ENCODE measurements at places on chromosomes 6 and 20.

GRCh38 chr20:40499391-40499790 is 189.6 kb downstream of the MAFB start:
- DNase-seq, result no peak

GRCh38 chr6:55167860-55168259 is 6.5 kb upstream of the HCRTR2 start:
- DNase-seq, result no peak

- DNase-seq, result no peak
These were observed 173.3 kb downstream of the RFX6 start for GRCh38 chr6:117050301-117050700.

DNA sequence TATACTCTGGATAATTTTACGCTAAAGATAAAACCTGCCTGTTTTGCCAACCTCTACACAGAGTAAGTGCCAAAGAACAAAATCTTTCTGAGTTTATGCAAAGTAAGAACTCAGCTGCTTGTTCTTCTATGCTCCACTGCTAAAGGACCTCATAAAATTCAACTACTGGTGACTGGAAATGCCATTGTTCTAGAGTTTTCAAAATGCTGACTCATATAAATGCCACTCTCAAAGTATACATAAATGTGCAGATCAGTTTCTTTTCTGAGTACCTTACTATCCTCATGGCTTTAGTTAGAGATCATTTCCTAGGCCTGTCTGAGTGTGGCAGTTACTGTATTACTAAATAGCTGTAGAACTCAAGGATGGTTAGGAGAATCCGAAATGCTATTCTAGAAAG is 45.6 kb downstream of the LYRM4 start:
- no peak for DNase-seq

DNA sequence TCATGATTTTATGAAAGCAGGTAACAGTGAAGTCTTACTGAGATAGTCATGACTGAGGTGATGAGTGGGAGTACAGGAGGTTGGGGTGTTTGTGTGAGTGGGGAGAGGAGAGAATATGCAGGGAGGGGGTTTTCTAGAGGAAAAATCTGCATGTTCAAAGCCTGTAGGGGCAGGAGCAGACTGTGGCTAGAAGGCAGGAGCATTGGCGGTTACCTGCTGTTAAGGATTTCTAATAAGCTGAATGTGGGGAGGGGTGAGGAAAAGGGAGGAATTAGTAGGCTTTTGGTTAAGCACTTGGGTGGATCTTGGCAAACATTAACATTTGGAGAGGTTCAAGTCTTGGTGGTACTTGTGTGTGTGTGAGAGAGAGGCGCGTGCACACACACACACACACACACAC is 70.8 kb downstream of the EYA4 start:
- DNase-seq, result no peak

- no peak for DNase-seq
These were observed 668.1 kb downstream of the RFPL4B start for GRCh38 chr6:113015249-113015648.

- DNase-seq, result no peak
These were observed 211.0 kb downstream of the NFATC2 start for GRCh38 chr20:51331481-51331880.

GRCh38 chr6:25482996-25483395 is 169.0 kb upstream of the SCGN start:
- no peak for DNase-seq

- no peak for DNase-seq
These were observed 10.7 kb downstream of the CST7 start for GRCh38 chr20:24959591-24960301.

GRCh38 chr6:113848811-113849210 is 8.3 kb upstream of the MARCKS start:
- DNase-seq, result no peak

- no peak for DNase-seq
These were observed at the start of gene LINC00237 for GRCh38 chr20:21106171-21107017. Gene LINC00237 (minus strand): TSS chr20:21106358.

DNA sequence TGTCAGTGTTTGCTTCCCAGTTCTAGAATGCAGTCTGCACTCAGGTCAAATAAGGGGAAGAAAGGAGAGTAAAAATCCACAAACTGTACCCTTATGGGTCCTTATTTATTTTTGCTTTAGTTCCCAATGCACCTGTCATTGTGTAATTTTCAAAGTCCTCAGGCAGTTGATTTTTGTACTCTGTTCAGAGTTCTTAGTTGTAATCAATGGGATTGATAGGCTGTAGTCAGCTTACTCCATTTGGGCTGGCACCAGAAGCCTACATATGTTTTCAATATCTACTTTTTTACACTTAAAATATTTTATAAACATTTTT is 18.6 kb downstream of the AIG1 start:
- DNase-seq, result no peak

- DNase-seq, result no peak
These were observed at the start of gene IP6K3 for GRCh38 chr6:33746651-33747100. Gene IP6K3 (minus strand): TSS chr6:33746905. CDS start chr6:33735476, 11,429 bp downstream.

- no peak for DNase-seq
These were observed 37.0 kb downstream of the AKAP7 start for GRCh38 chr6:131172222-131172621.

DNA sequence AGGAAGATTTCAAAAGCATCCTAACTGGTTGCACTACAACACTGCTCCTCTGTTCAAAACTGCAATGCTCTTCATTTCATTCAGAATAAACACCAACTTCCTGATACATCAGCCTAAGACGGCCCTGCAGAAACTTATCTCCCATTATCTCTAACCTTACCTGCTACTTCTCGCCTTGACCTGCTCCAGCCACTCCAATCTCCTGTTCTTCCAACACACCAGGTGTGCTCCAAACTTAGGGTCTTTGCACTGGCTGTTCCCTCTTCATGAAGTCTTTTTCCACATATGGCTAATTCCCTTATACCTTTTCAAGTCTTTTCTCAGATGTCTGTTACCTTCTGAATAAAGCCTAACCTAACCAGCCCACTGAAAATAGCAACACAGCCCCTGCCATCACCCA is 32.1 kb downstream of the PHIP start:
- DNase-seq, result no peak

- no peak for DNase-seq
These were observed 15.0 kb downstream of the FITM2 start for GRCh38 chr20:44296011-44296410.

GRCh38 chr6:163825033-163825432 is 410.5 kb downstream of the QKI start:
- no peak for DNase-seq

DNA sequence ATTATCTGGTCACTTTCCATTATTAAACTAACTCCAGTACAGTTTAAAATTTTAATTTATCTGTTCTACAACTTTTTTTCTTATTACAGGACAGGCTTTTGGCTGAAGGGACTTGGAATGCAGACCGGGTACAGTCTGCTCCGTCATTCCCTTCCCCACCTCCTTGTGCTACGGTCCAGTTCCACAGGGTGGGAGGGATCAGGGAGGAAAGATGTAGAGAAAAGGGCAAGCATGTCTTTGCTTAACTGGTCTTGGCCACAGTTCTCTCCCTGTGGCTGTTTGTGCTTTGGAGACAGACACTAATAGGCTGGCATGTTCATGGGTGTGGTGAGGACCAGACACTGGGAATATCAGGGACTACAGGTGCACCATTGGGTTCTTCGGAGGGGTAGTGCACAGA is 12.1 kb upstream of the RGS17 start:
- no peak for DNase-seq

DNA sequence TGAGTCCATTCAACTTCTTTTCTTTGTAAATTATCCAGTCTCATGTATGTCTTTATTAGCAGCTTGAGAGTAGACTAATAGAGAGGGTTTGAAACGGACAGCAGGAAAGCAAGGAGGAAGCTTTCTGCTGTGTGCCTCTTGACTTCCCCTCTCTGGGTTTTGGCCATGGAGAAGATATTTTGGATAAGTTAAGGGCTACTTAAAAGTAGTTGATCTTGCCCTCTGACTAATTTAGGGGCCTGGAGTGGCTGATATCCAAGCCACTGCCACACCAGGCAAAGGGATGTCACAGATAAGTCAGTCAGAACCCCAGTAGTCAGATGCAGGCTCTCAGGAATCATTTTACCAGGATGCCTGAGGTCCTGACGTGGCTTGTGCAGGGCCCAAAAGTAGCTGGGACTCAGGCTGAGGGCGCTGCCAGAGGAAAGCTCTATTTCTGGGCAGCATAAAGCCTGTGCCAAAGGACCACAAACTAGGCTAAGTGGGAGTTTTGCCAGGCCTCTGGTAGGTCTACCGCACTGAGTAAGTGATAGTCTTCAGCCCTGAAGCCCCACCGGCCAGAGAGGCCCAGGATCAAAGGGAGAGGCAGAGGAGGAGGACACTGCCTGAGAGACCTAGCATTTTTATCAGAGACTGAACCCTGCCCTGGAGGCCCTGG is 41.6 kb upstream of the IYD start:
- DNase-seq, result no peak

- no peak for DNase-seq
These were observed 59.2 kb upstream of the PIM1 start for GRCh38 chr6:37110500-37111461.

GRCh38 chr6:128394167-128394566 is 126.2 kb downstream of the PTPRK start:
- DNase-seq, result no peak
